ENCODE measurements at places on chromosomes 5 and 9.

DNA sequence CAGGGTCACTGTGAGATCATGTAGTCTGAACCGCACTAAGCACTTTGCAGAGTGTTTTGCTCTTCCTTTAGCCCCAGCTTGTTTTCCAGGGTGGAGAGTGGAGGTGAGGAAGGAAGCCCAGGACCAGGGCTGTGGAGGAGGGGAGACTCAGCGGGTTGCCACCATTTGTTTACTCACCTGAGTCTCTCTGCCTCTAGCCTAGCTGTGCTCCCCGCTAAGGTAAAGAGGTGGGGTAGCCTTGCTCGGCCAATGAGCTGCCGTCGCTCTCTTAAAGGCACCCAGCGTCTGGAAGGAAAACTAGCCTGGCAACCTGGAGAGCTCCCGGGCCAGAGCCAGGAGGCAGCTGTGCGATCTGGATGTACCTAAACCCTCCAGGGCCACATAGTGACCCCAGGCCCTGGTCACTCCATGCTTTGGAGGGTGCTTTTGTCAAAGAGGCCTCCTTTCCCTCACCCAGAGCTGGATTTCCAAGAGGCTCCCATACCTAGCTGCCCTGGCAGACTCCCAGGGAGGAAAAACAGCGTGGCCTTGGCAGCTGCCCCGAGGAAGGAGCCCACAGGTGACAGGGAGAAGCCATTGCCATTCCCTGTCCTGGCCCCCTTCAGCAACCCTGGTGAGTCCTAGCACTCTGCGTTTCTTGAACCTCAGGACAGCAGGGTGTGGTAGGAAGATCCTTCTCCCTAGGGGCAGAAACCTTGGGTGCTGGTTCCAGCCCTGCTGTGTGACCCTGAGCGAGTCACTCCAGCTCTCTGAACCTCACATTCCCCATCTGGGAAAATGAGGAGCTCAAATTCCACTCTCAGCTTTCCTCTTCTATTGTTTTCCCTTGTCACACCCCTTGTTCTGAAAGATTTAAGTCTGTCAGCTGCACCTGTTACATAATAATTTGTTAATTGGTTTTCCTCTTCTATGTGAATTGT is 42.4 kb upstream of the LARP1 start:
- DNase-seq = peak; percentile 58

GRCh38 chr9:20552874-20553557 is 69.3 kb downstream of the MLLT3 start:
- DNase-seq = no peak

GRCh38 chr5:133696782-133697507 is 84.6 kb upstream of the FSTL4 start:
- peak; percentile 0 for DNase-seq

- no peak for DNase-seq
Observed at GRCh38 chr5:17148481-17148880, 69.0 kb upstream of the BASP1 start.

DNA sequence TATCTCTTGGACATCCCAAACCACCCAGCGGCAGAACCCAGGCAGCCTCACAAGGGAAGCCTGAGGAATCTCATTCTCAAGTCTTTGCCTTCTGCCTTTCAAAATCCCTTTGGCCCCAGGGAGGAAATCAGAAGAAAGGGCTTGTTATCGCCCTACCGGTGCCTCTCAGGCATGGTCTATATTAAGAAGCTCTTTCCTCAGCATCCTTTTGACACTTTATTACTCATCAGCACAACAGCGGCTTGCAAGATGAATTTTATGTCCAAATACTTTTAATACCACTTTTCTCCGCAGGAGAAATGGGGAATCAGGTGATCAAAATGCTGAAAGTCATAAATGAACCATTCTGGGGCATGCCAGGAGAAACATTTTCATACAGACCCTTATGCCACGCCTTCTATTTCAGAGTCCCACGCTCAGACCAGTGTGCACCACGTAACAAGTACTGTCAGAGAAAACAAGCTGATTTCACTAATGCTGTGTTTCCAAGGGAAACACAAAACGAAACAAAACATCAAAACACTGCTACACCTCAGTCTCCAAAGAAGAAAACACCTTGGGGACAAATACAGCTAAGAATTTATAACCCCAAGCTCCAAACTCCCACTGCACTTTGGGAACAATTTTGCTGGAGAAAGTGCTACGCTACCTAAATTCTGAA is 30.0 kb downstream of the RAPGEF1 start:
- DNase-seq = no peak
